ENCODE measurements at places on chromosomes 5 and 9. TPM values are rescaled to one million over a fixed set of nuclear protein-coding genes. Genes with fewer than 3 reads are reported as not detected.

DNA sequence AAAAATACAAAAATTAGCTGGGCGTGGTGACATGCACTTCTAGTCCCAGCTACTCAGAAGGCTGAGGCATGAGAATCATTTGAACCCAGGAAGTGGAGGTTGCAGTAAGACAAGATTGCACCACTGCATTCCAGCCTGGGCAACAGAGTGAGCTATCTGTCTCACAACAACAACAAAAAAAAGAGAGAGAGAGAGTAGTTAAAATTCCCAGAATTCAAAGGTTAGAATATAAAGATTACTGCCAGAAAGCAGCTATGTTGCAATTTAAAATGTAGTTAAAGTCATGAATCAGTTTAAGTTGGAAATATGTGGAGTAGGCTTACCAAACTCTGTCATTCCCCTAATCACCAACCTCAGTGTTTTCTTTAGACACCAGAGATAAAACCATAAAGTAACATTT, 58.7 kb upstream of the SUSD1 start:
- peak; percentile 34 for DNase-seq

The TCF7 gene
- total RNA-seq: 0.96 TPM

DNA sequence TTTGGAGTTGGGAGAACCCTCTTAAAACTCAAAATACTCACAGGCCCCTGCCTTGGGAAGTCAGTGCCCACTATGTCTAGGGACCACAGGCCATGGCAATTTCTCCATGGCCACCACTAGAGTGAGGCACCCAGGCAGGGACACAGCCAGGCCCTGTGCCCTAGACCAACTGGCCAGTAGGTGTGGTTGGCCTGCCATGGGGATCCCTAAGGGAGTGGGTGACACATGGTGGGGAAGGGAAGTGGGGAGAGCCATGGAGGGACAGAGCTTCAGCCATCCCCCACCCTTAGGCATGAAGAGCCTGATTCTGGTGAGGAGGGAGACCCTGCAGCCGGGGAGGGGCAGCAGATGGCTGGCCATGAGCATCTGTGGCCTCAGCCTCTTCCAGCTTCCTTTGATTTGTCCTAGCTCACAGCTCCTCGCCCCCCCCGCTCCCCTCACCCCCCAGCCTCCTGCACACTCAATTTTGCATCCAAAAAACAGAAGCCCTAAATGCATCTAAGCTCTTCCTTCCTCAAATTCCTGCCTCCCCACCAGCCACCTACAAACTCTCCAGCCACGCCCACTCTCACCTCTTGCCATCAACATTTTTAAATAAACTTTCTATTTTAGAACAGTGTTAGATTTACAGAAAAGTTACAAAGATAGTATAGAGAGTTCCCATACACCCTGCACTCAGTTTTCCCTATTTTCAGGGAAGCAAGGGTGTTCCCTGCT, 1.6 kb upstream of the DBN1 start:
- no peak for DNase-seq

DNA sequence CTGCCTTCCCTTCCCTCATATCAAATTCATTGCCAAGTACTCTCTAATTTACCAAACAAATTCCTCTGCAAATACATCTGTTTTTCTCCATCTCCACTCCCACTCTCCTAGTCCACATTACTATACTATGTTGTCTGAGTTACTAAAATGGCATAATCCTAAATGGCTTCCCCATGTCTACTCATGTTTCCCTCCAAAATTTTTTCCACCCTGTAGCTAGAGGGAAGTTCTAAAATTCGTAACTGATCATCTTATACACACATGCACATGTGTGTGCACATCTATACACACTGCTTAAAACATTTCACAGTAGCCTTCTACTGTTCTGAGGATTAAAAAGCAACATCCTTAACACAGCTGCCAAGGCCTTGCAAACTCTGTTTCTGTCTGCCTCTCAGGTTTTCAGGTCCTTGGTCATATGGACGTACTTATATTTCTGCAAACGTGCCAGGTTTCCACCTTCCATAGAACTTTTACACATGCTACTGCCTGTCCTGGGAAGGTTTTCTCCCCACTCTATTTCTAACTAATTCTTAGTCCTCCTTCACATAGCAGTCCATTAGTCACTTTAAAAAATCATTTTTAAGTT, 140.6 kb downstream of the LURAP1L start:
- DNase-seq: no peak

DNA sequence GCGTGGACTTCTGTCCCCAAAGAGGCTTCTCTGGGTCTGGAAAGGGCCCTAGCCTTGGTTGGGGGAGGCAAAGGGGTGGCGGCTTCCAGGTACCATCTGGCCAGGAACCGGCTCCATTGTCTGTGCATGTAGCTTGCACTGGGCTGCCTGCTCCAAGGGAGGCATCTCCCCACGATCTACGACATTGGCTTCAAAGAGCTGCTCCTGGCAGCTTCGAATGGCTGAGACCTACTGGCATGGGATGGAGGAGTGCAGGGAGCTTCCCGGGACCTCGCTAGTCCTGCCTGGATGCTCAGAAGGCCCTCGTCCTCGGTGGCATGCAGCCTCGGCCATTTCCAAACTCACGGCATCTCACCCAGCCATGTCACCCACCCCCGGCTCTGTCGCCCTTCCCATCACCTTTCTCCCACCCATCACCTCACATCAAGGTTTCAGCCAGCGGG, 137.8 kb downstream of the KCNIP1 start:
- no peak for DNase-seq

The LHX6 gene
- 0.72 TPM for total RNA-seq

The TAF11L3 gene
- not detected for total RNA-seq

The PPP3R2 gene
- 3.6 TPM for total RNA-seq

- DNase-seq: no peak
These were observed 174.7 kb upstream of the PRDM9 start for GRCh38 chr5:23332650-23333251.

GRCh38 chr9:98807070-98807813, at the start of gene GALNT12:
Gene GALNT12 (plus strand): TSS chr9:98807670. CDS start chr9:98807699, 29 bp downstream.
- peak; percentile 54 for DNase-seq

The IGFBPL1 gene
- total RNA-seq: 2.9 TPM

Measured in umbilical cord (tissue), 2 donors.